ENCODE measurements at places on chromosomes 3 and 15. TPM values are rescaled to one million over a fixed set of nuclear protein-coding genes. Genes with fewer than 3 reads are reported as not detected.

GRCh38 chr15:71083349-71083748, 31.9 kb upstream of the THSD4 start:
- no peak for DNase-seq
- no peaks in the 10 kb centered on the region for H3K36me3 ChIP-seq
- H3K4me3 ChIP-seq = no peak overlapping the region

EOGT gene
- 12.9 TPM for total RNA-seq

- H3K4me1 ChIP-seq = peaks cover 9% of the 10 kb centered on the region
- H3K27me3 ChIP-seq = no peaks in the 10 kb centered on the region
- peaks cover 29% of the 10 kb centered on the region for H3K36me3 ChIP-seq
- no peak for DNase-seq
- H3K4me3 ChIP-seq = no peak overlapping the region
Measured at GRCh38 chr3:32148351-32148750, 41.9 kb downstream of the GPD1L start.

SGO1 gene
- total RNA-seq = 39.4 TPM

DNA sequence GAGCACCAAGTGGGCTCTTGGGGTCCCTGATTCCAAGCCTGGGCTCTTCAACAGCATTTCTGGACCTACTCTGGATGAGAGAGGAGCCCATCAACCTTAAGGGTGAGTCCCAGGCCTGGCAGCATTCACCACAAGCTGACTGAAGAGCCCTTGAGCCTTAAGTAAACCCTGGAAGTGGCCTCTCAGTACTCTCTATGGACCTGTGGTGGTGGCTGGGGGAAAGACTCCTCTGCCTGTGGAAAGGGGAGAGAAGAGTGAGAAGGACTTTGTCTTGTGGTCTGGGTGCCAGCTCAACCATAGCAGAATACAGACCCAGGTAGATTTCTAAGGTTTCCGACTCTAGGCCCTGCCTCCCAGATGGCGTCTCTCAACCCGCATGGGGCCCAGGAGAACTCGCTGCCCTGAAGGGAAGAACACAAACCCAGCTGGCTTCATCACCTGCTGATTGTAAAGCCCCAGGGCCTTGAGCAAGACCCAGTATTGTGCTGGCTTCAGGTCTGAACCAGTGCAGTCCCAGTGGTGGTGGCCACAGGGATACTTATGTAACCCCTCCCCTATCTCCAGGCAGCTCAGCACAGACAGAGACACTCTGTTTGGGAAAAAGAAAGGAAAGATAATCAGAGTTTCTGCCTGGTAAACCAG, 71.4 kb downstream of the TFDP2 start:
- no peaks in the 10 kb centered on the region for H3K27me3 ChIP-seq
- no peak for DNase-seq
- H3K27ac ChIP-seq = no peak overlapping the region
- no peak overlapping the region for H3K4me3 ChIP-seq
- no peaks in the 10 kb centered on the region for H3K4me1 ChIP-seq

CLDN11 gene
- not detected for total RNA-seq

DNA sequence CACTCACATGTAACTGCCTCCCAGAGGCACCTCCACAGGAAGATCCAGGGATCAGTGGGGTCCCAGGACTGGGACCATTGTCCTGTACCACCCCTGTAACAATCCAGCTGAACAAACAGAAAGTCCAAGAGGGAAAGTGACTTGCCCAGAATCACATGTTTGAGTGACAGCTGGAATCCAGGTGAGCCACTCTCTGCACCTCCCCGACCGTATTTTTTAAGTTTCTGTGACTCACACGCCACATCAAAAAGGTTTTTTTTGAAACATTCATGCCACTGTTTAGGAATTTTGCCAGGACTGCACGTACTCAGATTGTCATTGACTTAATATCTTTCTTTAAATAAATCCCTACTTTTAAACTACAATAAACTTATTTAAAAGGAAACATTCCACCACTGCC, 9.8 kb upstream of the SLC6A1 start:
- H3K36me3 ChIP-seq = no peaks in the 10 kb centered on the region
- peaks cover 2% of the 10 kb centered on the region for H3K27me3 ChIP-seq
- DNase-seq = no peak
- no peak overlapping the region for H3K27ac ChIP-seq

- H3K36me3 ChIP-seq = no peaks in the 10 kb centered on the region
- peak overlapping the region; percentile 5 for H3K27ac ChIP-seq
Measured at GRCh38 chr3:127637971-127638370, 9.0 kb downstream of the PODXL2 start.

GRCh38 chr15:92527197-92527596, 128.4 kb downstream of the FAM174B start:
- no peak overlapping the region for H3K27ac ChIP-seq
- DNase-seq = no peak
- no peaks in the 10 kb centered on the region for H3K36me3 ChIP-seq
- H3K4me3 ChIP-seq = no peak overlapping the region
- no peaks in the 10 kb centered on the region for H3K4me1 ChIP-seq

KCNMB3 gene
- 1.3 TPM for total RNA-seq

DNA sequence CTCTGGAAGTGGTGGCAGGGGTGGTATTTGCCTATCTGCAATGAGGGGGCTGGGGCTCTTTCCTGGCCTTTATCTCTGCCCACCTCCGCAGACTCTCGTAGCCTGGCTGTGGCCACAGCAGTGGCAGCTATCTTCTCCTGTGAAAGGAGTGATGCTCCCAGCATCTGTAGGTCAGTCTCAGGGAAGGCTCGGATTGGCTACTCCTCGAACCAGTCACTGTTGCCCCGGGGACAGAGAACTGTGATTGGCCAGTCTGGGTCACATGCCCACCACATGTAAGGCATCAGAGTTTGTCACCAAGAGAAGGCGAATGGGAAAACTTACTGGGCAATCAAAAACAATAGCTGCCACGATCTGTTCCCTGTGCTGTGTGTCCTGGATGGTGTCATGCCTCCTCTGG, 30.1 kb upstream of the FGD5 start:
- peaks cover 2% of the 10 kb centered on the region for H3K4me1 ChIP-seq
- no peak overlapping the region for H3K4me3 ChIP-seq
- H3K27ac ChIP-seq = no peak overlapping the region
- H3K36me3 ChIP-seq = no peaks in the 10 kb centered on the region
- DNase-seq = no peak
- peaks cover 21% of the 10 kb centered on the region for H3K27me3 ChIP-seq

- no peaks in the 10 kb centered on the region for H3K36me3 ChIP-seq
- H3K4me1 ChIP-seq = no peaks in the 10 kb centered on the region
- no peak for DNase-seq
- peaks cover 4% of the 10 kb centered on the region for H3K27me3 ChIP-seq
- no peak overlapping the region for H3K27ac ChIP-seq
- no peak overlapping the region for H3K4me3 ChIP-seq
Measured at GRCh38 chr3:194785315-194785714, 99.6 kb downstream of the FAM43A start.

DNA sequence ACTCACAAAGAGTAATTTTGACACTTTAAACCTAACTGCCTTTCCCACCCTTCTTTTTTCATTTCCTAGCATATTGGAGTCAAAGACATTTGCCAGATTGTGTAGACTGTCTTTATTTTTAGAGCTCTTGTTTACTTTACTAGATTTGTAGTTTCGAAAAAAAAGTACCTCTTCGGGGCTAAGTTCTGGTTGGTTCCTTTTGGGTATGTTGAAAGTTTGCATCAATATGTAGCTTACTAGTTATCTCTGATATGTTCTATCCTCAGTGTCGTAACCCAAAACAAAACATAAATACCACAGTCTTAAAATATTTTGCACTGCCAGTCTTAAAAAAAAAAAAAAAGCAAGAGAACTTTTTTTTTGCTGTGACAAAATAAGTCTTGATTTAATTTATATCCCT, 52.2 kb downstream of the REC114 start:
- no peak overlapping the region for H3K4me3 ChIP-seq
- no peak overlapping the region for H3K27ac ChIP-seq
- no peak for DNase-seq
- no peaks in the 10 kb centered on the region for H3K4me1 ChIP-seq
- peaks cover 40% of the 10 kb centered on the region for H3K27me3 ChIP-seq

DNA sequence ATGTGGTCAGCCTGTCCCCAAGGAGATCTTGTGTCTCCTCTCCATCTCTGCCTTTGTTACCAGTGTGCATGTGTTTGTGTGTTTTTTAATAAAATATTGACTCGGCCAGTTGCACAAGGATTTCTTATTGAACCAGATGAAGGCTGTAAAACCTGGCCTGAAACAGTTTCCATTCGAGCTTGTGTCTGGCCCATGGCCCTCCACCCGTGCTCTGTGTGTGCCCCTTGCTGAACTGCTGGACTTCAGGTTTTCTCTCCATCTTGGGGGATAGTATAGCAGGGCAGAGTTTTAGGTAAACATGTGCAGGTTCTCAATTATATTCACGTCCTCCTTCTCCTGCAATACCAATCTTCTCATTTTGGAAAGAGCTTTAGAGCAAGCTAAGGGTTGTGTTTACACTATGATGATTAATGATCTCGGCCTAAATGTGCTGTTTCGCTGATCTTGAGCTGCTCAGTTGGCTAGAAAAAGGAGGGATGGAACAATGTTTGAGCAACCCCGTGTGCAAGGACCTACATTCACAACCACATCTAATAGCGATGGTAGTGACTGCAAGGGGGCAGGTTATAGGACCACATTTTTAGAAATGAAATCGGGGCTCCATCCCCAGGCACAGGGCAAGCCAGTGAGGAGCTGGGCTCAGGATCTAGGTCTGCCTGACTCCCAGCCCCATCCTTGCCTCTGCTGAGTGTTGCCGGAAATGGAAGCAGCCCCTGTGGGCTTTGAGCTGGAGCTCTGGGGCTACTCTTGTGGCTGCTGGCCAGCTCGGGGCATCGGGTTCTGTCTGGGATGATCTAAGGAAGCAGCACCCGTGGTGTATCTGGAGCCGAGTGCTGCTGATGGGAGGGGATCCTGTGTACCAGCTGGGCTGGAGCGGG, 47.7 kb downstream of the CMTM6 start:
- DNase-seq = no peak
- no peaks in the 10 kb centered on the region for H3K27me3 ChIP-seq
- H3K27ac ChIP-seq = peak overlapping the region; percentile 66
- H3K4me1 ChIP-seq = peaks cover 39% of the 10 kb centered on the region
- no peak overlapping the region for H3K4me3 ChIP-seq

GRCh38 chr3:113153499-113154107, 57.8 kb upstream of the BOC start:
- H3K27ac ChIP-seq = no peak overlapping the region
- no peak for DNase-seq
- H3K27me3 ChIP-seq = peaks cover 5% of the 10 kb centered on the region
- H3K4me3 ChIP-seq = no peak overlapping the region
- no peaks in the 10 kb centered on the region for H3K4me1 ChIP-seq

CFAP20DC gene
- 1.4 TPM for total RNA-seq

CHRFAM7A gene
- 0.91 TPM for total RNA-seq

DNA sequence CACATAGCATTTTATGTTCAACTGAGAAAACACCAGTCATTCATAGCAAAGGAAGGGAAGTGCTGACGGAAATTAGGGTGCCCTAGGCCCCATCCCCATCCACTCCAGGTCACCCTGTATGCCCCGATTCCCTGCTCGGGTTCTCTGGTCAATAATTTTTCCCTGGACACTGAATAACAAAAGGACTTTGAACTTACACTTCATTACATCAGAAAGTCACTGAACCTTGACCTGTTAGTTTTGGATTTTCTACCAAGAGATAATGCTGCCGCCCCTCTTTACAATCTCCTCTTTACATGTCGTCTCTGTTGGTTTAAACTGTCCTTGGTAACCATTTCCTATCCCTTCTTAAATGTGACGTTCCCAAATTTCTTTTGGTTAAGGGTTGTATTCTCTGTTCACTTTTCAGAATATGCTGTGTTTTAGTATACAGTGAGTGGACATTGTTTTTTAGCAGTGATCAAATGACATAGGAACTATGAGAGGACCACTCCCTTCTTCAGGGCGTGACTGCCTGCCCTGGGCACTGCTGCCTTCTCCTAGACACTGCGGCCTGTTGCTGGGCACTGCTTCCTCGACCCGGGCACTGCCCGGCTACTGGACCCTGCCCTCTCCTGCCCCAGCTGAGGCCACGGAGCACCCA, 13.6 kb upstream of the AHSG start:
- DNase-seq = no peak
- H3K27me3 ChIP-seq = peaks cover 8% of the 10 kb centered on the region
- no peak overlapping the region for H3K27ac ChIP-seq
- H3K36me3 ChIP-seq = no peaks in the 10 kb centered on the region
- no peak overlapping the region for H3K4me3 ChIP-seq

GRCh38 chr3:50189274-50189673, 2.1 kb upstream of the GNAT1 start:
- H3K4me1 ChIP-seq = peaks cover 4% of the 10 kb centered on the region
- DNase-seq = peak; percentile 53
- no peak overlapping the region for H3K4me3 ChIP-seq
- H3K36me3 ChIP-seq = no peaks in the 10 kb centered on the region

DNA sequence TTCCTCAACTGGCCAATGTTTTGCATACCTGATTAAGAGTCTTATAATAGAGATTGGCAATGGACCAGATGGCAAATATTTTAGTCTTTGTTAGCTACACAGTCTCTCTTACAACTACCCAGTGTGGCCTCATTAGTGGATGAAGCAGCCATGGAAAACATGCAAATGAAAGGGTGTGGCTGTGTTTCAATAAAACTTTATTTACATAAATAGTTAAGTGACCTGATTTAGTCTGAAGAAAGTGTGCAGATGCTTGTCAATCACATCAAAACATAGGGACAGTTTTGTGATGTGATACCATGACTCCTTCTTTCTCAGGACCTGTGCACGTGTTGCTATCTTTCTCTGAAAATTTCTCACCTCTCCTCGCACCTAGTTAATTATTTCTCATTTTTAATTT, 309.8 kb upstream of the GRM7 start:
- no peaks in the 10 kb centered on the region for H3K27me3 ChIP-seq
- H3K4me3 ChIP-seq = no peak overlapping the region
- H3K36me3 ChIP-seq = no peaks in the 10 kb centered on the region
- DNase-seq = no peak

DUOXA1 gene
- not detected for total RNA-seq
